ENCODE measurements at places on chromosomes 7 and 10. TPM values are rescaled to one million over a fixed set of nuclear protein-coding genes. Genes with fewer than 3 reads are reported as not detected.

Gene ADARB2
- not detected for total RNA-seq

Gene LEP
- not detected for total RNA-seq

Gene TUBAL3
- not detected for total RNA-seq

Gene C10orf143
- total RNA-seq = 1.2 TPM

Gene SPDYE5
- total RNA-seq = not detected

Gene AOAH
- not detected for total RNA-seq

Gene CYP3A4
- total RNA-seq = not detected

Gene MKI67
- 20.3 TPM for total RNA-seq

Gene SVOPL
- total RNA-seq = not detected

Gene IFRD1
- 40.3 TPM for total RNA-seq

Gene BHLHA15
- 0.77 TPM for total RNA-seq

Gene DNAH11
- 4.0 TPM for total RNA-seq

Gene PDSS1
- total RNA-seq = 3.7 TPM

Gene PON1
- total RNA-seq = not detected

Gene SFTPA1
- total RNA-seq = not detected

Gene CLCN1
- total RNA-seq = not detected
